RWPE2 (cell line): ENCODE measurements at places on chromosomes 1 and 21.

DNA sequence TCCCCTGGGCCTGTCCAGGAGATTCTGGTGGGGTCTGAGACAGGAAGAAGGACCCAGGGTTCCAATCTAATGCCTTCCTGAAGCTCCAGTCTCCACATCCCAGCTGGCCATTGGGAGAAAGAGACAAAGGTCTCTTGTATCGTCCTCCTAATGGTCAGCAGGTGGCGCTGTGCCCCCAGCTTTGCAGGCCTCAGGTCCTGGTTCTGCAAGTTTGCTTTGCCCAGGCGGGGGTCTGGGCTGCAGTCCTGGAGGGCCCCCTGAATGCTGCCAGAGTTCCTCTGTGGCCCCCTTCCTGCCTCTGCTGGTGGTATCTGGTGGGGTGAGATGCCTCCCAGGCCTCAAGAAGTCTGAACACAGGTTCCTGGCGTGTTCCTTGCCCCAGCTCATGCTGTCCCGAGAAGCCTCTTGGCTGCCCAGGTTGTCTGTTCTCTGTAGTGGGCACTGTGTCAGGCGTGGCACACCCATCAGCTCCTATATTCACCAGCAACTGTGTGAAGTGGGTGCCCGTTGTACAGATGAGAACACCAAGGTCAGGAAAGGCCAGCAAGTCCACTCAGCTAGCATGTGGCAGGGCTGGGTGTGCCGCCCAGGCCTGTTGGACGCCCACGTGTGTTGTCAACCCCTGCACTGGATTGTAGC, 33.8 kb upstream of the CSF3R start:
- no peak for DNase-seq

DNA sequence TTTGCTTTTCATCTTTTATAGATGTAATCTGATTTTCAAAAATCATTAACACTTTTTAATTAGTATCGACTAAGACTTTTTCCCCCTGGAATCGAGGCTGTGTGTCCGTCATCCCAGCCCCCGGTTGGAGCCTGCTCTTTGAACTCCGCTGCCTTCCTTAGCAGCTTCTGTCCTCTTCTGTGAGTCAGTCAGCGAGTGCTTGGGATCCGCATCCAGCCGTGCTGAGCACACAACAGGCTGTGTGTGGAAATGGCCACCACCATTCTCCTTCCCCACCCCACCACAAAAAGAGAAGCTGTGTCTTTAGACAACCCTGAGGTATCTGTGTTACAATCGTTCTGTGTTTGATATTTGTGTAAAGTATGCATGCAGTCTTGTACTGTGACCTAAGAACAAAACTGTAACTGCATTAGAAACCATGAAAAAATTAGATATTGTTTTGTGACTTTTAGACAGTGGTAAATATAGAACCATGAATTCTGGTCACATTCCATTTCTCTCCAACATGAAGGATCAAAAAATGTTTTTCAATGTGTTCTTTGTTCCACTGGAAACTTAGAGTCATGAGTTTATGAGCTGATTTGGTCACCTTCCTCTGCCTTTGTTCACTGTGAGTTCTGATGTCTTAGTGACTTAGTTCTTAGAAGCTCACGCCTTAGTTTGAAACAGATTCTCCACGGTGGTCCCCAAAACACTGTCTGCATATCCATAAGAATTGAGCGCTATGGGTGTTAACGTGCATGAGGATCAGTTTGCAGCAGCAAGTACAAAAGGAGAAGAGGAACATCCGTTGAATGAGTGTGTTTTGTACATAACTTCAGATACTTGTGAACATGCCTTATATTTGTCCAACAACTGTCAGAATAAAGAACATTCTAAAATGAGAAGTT, 64.7 kb downstream of the VPS26C start:
- no peak for DNase-seq

GRCh38 chr1:3049164-3049563, 19.8 kb upstream of the PRDM16 start:
- DNase-seq = no peak

DNA sequence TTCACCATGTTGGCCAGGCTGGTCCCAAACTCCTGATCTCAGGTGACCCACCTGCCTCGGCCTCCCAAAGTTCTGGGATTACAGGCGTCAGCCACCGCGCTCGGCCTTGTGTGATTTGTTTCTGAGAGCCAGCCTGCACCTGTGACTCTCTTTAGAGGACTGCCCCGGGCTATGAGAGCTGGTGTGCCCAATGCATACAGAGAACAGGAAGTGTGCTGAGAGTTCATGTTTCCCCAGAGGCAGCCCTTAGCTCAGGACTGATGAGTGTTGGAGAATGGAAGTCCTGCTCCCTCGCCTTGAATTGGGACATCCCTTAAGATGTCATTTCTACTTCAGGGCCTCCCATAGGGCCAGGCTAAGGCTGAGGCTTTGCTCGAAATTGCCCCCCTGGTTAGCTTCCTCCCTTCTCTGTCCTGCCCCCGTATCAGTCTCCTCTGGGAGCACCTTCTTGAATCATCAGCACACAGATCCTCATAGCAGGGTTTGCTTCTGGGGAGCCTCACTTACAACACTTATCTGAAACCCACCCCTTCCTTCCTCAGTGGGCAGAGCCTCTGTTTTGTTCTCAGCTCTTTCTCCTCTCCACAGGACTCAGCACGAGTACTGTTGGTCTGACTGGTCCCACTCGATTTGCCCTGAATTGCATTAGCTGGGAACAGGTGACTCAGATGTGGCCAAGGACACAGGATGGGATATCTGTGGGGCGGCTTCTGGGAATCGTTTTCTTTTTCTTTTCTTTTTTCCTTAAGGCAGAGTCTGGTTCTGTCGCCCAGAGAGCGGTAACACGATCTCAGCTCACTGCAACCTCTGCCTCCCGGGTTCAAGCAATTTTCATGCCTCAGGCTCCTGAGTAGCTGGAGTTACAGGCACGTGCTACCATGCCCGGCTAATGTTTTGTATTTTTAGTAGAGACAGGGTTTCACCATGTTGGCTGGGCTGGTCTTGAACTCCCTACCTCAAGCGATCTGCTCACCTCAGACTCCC, 80.1 kb downstream of the UBIAD1 start:
- DNase-seq = no peak

DNA sequence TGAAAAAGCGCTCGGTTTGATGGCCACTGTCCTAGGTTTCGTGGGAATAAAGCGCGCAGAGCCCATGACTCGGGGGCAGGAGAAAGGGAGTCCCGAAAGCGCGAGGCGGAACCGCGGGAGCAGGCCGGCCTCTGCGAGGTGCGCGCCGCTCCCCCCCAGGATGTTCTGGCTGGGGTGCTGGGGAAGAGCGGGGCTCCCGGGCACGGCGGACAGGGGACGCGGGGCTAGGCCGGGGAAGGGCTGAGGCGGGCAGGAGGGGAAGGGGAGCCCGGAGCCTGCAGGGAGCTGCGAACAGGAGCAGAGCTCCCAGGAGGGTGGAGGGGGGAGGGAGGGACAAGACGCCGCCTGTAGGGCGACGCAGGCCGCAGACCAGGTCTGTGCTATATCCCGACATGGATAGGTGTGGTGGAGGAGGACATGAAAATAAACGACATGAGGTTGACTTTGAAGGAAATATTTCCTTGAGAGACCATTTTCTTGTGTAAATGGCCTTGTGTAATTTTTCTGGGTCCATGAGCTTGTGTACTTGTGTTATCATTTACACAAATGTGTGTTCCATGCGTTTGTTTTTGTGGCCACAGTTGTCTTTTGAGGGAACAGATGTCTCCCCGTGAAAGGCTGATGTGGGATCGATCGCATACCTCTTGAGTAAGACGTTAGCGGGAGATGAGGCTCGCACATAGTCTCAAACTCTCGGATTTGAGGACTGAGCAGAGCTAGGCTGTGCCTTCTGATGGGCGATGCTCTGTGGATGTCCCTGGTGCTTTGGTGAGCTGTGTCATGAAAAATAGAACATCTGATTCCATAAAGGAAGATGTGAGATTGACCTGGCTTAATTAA, 1.3 kb downstream of the PCNT start:
- DNase-seq = no peak

DNA sequence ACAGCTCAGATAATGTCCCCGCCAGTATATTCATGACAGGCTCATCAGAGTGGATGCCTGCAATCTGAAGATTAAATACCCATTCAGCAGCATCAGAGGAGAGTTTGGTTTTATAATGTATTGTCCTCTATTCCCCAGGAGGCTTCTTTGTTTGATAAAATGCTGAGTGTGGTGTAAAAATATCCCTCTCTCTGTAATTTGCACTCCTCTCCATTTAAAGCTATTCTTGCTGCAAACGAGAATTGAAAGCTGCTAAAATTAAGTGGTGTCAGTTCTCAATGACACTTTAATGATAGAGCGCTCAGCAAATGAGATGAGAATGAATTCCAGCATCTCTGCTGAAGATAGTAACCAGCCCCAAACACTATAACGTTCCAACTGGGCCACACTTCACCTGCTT, 205.7 kb upstream of the RRP15 start:
- no peak for DNase-seq

DNA sequence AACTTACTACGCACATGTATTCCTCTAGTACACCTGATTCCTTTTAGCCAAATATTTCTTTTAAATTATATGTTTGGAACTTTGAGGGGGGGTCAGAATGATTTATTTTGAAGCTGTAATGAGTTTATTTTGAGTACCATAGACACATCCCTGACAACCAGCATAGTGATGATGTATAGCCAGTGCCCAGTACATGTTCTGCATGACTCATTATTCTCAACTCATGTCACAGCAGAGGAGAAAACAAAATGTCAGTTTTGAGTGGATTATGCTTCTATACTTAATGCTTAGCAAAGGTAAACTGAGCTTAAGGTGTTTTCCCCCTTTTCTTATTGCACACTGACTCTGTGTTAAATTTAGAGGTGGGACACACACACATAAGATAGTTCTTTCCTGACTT, 22.4 kb upstream of the LEPR start:
- no peak for DNase-seq

DNA sequence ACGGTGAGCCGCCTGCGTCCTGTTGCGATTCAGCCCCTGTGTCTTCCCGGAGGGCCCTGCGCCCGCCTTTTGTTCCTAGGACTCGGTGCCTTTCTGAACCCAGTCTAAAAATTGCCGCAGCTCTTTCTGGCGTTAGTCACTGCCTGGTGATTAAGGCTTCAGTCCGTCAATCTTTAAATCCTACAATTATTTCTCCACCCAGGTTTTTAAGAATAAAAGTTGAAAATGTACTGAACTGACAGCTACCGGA, 16.2 kb upstream of the PDXK start:
- no peak for DNase-seq

DNA sequence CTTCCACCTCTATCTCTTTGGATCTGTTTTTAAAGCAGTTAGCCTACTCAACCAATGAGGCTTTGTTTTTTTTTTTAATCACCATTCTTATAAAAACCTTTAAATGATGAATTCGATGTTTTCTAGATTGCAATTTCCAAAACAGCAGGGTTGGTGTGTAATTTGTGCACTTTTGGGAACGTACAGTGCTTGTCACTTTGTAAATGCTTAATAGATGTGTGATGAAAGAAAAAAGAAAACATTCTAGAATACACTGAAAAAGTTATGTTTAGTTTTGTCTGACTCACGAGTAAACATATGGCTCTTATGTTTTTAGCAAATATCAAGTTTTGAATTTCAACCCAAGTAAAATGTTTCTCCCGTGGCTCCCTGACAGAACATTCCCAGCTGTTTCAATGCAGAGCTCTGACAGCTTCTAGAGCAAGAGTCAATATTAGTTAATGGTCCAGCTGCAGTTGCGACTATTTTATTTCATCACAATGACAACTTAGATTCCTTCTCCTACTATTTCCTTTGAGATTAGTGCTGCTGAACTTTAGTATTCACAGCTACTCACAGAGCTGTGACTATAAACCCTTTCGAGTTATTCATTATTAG, 362.5 kb upstream of the ADAMTS5 start:
- DNase-seq = no peak

- DNase-seq = peak; percentile 98
Measured at GRCh38 chr1:228139931-228140723, at the start of gene GUK1. GUK1 (plus strand) TSS chr1:228140279; CDS start chr1:228140303, 24 bp downstream.

- DNase-seq = no peak
Measured at GRCh38 chr1:244860914-244861610, 3.3 kb downstream of the HNRNPU start.

- DNase-seq = no peak
Measured at GRCh38 chr21:23977971-23978370, 1629.3 kb downstream of the MRPL39 start.

DNA sequence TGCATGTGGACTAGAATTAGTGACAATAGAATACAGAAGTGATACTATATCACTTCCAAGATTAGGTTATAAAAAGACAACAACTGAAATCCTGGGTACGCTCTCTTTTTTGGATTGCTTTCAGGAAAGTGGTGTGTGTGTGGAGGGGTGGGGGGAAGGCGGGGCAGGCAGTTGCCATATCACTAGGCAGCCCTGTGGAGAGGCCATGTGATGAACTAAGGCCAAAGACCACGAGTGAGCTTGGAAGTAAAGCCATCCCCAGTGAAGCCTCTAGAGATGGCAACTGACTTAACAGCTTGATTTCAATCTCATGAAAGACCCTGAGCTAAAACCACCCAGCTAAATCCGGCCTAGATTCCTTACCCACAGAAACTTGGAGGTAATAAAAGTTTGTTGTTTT, 6.2 kb upstream of the ASPM start:
- DNase-seq = no peak

DNA sequence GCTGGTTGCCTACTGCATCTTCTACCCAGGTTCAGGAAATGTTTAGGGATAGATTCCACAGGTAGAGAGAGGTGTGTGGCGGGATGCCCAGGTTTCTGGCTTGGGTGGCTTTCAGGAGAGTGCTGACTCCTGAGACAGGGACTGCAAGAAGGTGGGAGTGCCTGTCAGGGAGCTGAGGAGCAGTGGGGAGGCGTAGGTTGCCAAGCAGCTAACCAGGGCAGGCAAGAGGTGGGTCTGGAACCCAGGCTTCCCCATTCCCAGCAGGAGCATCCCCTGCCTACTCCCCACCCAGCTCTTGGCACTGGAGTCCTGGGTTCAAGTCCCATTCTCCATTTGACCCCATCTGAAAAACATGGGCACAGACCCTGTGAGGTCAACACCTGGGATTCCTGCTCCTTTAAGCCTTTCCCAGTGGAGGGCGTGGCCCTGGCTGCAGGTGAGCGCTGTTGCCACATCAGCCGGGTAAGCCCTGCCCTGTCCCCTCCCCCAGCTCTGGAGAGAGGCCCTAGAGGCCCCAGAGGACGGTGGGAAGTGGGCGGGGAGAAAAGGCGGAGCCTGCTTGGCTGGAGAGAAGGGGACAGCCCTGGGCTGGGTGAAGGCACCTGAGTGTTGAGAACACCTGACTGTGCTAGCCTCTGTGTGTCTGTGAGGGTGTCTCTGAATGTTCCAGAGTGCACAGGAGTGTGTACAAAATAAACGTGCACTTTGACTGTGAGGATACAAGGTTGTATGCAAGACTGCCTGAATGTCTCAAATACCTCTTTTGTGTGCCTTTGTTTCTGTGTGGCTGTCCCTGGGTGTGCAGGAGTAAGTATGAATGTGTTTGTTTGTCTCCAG, 14.0 kb upstream of the SYNC start:
- peak; percentile 98 for DNase-seq

DNA sequence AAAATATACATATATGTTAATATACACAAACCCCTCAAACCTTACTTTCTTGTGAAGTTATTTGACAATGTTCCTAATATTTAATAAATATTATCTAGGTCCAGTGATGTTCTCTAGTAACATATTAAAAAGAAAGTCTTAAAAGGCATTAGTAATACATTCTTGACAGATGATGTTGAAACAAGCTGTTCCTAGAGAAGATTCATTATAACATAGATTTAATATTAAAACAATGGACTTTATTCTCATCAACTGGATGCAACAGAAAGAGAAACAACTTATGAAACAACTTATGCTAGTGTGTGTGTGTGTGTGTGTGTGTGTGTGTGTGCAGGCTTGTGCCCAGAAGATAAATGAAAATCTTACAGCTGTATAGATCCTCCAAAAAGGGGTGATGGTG, 68.5 kb upstream of the PLXNA2 start:
- DNase-seq = no peak

GRCh38 chr1:106568201-106568974, 488.1 kb upstream of the PRMT6 start:
- DNase-seq = no peak

- no peak for DNase-seq
Measured at GRCh38 chr1:7562729-7563605, 208.1 kb upstream of the VAMP3 start.
